ENCODE measurements at places on chromosomes 1 and 21. TPM values are rescaled to one million over a fixed set of nuclear protein-coding genes. Genes with fewer than 3 reads are reported as not detected.

OR2L8 gene
- not detected for total RNA-seq

IL20 gene
- total RNA-seq, result not detected

S100A9 gene
- total RNA-seq, result not detected

NPR1 gene
- total RNA-seq, result 1.5 TPM

RASAL2 gene
- 30.5 TPM for total RNA-seq

C1orf52 gene
- 10.8 TPM for total RNA-seq

AMPD1 gene
- total RNA-seq, result not detected

PLA2G2A gene
- total RNA-seq, result 0.27 TPM

CHI3L2 gene
- 10.5 TPM for total RNA-seq

MPZ gene
- total RNA-seq, result 1.2 TPM

KIF14 gene
- total RNA-seq, result 13.4 TPM

RAB7B gene
- 7.4 TPM for total RNA-seq

DMBX1 gene
- total RNA-seq, result not detected

ANKRD65 gene
- total RNA-seq, result 2.4 TPM

KRTAP11-1 gene
- not detected for total RNA-seq

LCE1E gene
- total RNA-seq, result not detected

ACP6 gene
- 3.5 TPM for total RNA-seq

KCNJ9 gene
- total RNA-seq, result 0.08 TPM

NTMT2 gene
- not detected for total RNA-seq

CD52 gene
- not detected for total RNA-seq

RPS8 gene
- total RNA-seq, result 894 TPM

Data from fibroblast of the aortic adventitia (primary cell).